ENCODE measurements at places on chromosomes 3 and 15.

DNA sequence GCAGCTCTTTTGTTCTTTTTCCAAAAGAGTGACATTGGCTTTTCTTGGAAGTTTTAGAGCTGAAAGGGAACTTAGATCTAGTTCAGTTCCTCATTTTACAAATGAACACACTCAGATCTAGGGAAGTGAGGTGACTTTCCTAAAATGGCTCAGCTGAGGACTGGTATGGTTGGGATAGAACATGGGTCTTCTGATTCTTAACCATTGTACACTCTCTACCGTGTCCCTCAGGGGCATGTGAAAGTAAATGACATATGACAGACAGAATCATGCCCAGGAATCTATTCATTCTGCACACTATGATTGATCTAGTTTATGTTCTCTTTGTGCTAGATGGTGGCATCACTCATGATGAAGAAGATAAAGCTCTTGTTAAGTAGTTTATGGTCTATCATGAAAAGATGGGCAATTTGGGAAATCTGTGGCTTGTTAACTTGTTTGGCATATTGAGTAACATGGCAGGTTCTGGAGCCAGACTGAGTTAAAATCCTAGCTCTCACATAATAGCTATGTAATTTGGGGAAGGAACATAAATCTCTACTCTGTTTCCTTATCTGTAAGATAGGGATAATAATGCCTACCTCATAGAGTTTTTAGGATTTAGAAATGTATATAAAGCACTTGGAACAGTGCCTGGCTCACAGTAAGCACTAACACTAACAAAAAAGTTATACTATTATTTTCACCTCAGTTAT is 30.9 kb downstream of the UBE2E1 start:
- DNase-seq: no peak

- no peak for DNase-seq
These were observed 108.3 kb downstream of the OCA2 start for GRCh38 chr15:27990521-27991515.

DNA sequence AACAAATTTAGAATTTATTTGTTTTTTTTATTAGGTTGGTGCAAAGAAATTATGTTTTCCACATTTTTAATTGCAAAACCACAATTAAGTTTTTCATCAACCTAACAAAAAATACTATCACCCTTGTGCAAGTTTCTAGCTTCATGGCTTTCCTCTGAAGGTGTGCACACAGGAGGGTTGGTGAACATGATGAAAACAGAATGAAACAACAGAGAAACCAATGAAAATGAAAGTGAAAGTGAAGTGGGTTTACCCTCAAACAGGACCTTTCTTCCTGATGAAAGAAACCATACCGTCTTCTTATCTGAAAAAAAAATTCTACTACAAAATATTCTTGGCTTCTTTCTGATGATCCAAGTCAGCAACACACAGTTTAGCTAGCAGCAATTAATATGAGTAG is 71.9 kb upstream of the FEZF2 start:
- DNase-seq: no peak

GRCh38 chr3:23277688-23278087 is 74.6 kb downstream of the UBE2E2 start:
- no peak for DNase-seq
